CD14-positive monocyte (primary cell): ENCODE measurements at places on chromosomes 7 and 10. TPM values are rescaled to one million over a fixed set of nuclear protein-coding genes. Genes with fewer than 3 reads are reported as not detected.
A peak's percentile ranks its signal among the peaks of the same experiment; 100 is the strongest.

DNA sequence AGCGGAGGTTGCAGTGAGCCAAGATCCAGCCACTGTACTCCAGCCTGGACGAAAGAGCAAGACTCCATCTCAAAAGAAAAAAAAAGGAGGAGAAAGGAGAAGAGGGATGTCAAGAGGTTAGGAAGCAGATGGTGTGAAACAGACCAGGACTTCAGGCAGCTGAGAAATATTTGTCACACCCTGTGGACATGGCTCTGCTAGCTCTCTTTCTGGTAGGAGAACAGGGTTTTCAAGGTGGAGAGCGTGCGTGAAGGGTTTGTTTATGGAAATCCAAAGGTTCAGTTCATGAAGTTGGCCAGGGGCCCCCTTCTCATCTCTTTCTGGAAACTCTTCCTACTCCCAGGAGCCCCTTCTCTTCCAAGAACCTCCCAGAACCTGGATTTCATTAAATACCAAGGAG is 110.8 kb upstream of the GALNT17 start:
- no peak for DNase-seq
- H3K36me3 ChIP-seq: no peaks in the 10 kb centered on the region
- H3K4me1 ChIP-seq: no peaks in the 10 kb centered on the region

DNA sequence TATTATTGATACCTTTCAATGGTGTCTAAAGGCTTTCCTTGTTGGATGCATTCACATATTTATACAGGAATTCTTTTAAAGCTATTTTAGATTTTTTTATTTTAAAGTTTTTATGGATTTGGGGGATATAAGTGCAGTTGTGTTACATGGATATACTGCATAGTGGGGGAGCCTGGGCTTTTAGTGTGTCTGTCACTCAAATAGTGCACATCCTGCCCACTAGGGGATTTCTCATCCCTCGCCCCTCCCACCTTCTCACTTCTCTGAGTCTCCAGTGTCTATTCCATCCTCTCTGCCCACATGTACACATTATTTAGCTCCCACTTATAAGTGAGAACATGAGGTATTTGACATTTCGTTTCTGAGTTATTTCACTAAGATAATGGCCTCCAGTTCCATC is 154.0 kb upstream of the MKI67 start:
- H3K4me1 ChIP-seq: peaks cover 2% of the 10 kb centered on the region
- peaks cover 32% of the 10 kb centered on the region for H3K27me3 ChIP-seq
- no peak for DNase-seq

DNA sequence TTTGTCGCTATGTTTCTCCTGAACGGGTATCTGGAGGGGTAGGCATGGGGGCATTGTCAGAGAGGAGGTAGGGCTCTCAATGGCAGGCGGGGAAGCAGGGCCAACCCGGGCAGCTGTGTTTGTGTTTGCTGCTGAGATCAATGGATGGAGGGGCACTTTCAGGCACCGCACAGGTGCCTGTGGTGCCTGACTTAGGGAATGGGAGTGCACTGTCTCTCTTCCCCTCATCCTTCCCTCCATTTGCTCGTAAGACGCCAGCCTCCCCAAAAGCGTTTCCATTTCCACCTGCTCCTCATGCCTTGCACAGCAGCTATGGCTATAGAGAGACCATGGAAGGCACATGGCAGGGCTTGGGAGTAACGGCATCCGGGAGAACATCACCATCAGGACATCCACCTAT is 615.9 kb upstream of the FOXK1 start:
- DNase-seq: no peak
- H3K4me1 ChIP-seq: no peaks in the 10 kb centered on the region
- no peak overlapping the region for H3K4me3 ChIP-seq

The UCMA gene
- not detected for polyA plus RNA-seq

- DNase-seq: no peak
- no peaks in the 10 kb centered on the region for H3K27me3 ChIP-seq
- H3K4me1 ChIP-seq: no peaks in the 10 kb centered on the region
- no peaks in the 10 kb centered on the region for H3K36me3 ChIP-seq
- H3K27ac ChIP-seq: no peak overlapping the region
- H3K4me3 ChIP-seq: no peak overlapping the region
Observed at GRCh38 chr10:132133005-132133404, 53.7 kb upstream of the DPYSL4 start.

The CAMK1D gene
- polyA plus RNA-seq: 7.2 and 11.8 TPM in 2 replicates

DNA sequence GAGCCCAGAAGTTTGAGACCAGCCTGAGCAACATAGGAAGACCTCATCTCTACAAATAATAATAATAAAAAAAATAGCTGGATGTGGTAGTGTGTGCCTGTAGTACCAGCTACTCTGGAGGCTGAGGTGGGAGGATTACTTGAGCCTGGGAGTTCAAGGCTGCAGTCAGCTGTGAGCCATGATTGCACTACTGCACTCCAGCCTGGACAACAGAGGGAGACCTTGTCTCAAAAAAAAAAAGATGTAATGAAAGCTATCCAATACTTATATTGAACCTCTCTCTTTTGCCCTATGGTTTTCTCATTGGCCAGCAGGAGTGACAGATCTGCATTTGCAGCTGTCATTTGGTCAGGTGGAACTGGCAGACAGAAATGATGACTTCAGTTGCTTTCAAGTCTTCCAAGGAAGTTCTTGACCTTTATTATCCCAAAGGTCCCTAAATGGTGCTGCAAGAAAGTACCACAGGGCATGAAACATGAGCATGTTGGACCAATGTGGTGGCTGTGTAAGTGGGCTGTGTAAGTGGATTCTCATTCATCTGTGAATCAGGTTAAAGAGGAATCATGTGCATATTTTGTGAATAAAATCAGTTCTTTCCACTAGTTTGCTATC is 99.4 kb downstream of the CALD1 start:
- H3K36me3 ChIP-seq: no peaks in the 10 kb centered on the region
- DNase-seq: no peak
- H3K4me1 ChIP-seq: no peaks in the 10 kb centered on the region

The SFRP5 gene
- polyA plus RNA-seq: not detected

DNA sequence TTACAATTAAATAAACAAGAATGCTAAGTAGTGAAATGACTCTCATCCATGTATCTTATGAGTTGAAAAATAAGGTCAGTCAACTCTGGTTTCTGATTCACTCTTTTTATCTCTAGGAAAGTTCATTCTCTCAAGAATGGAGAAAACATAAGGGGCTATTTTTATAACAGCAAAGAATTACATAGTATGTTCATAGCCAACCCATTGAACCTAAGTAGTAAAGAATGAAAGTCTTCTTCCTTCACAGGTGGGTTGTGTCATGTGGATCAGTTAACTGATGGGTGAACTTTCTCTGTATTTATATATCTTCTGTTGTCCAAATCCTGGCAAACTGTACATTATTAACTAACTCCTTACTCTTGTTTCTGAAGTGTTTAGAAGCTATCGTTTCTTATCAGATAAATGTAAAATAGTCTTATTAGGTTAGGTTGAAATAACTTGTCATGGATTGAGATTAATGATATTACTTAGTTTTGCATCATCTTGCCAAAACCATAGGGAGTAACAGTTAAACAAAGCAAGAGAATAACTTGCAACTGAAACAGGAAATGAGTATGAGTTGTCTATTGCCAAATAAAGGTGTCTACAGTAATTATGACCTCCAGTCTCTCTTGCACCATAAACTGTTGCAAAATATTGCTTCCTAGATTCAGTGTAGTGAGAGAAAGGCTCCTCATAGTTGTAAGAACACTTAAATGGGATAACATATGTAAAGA is 86.8 kb downstream of the ANKRD7 start:
- peak; percentile 92 for DNase-seq
- no peaks in the 10 kb centered on the region for H3K36me3 ChIP-seq
- no peak overlapping the region for H3K4me3 ChIP-seq
- no peak overlapping the region for H3K27ac ChIP-seq
- peaks cover 22% of the 10 kb centered on the region for H3K4me1 ChIP-seq

DNA sequence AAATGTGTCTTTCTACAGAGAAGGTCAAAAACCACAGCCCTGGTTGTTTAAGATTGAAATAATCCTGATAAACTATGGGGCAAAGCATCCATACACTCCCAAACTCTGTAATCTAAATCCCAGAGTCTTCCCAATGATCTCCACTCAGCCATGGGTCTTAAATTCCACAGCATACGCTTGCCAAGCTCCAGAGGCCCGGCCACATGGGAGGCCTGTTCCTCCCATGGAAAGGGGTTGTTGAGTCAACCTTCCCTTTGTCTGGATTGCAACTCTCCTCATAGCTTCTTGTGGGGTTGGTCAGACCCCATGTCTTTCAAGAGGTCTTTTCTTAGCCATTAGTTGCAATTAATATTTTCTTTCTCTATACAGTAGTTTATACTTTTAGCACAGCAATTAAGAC is 718 bp upstream of the STEAP4 start:
- no peak overlapping the region for H3K4me3 ChIP-seq
- no peak for DNase-seq
- no peaks in the 10 kb centered on the region for H3K27me3 ChIP-seq

DNA sequence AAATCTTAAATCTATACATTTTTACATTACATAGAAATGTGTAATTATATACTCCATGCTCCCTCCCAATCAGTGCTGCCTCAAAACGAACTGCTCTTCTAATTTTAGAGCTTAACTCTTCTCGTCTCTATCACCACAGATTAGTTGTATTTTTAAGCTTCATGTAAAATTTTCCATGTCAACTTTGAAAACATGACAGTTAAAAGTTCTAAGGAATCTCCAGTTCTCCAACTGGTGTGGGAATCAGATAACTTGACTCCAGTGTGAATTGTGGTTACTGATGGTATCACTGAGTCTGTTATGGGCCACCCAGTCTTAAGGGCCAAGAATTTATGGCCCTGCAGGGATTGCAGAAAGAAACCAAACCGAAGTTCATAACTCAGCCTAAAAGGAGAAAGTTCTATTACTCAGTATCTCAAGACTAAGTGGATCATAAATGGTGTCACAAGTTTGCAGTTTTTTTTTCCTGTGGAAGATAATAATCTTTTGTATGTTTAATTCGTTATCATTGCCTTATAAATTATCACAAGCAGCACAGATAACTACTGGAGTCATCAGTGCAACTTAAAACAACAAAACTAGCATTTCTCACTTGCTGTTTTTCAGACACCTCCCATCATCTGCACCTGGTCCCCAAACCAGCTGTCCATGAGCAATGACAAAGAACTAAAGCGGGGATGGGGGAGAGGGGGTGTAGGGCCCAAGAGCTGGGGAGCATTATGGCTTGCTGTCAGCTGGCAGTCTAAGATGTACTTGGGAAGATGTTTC is 31.5 kb upstream of the KMT2E start:
- peak overlapping the region; percentile 86 for H3K4me3 ChIP-seq
- H3K36me3 ChIP-seq: peaks cover 11% of the 10 kb centered on the region
- H3K27me3 ChIP-seq: no peaks in the 10 kb centered on the region
- peaks cover 59% of the 10 kb centered on the region for H3K4me1 ChIP-seq

- DNase-seq: no peak
- H3K27ac ChIP-seq: no peak overlapping the region
- H3K4me3 ChIP-seq: no peak overlapping the region
- H3K4me1 ChIP-seq: no peaks in the 10 kb centered on the region
Observed at GRCh38 chr7:107594961-107595737, 15.1 kb downstream of the BCAP29 start.

The KEL gene
- not detected for polyA plus RNA-seq

The ARMC3 gene
- polyA plus RNA-seq: not detected in 2 replicates

The CASD1 gene
- 1.4 and 4.4 TPM in 2 replicates for polyA plus RNA-seq

DNA sequence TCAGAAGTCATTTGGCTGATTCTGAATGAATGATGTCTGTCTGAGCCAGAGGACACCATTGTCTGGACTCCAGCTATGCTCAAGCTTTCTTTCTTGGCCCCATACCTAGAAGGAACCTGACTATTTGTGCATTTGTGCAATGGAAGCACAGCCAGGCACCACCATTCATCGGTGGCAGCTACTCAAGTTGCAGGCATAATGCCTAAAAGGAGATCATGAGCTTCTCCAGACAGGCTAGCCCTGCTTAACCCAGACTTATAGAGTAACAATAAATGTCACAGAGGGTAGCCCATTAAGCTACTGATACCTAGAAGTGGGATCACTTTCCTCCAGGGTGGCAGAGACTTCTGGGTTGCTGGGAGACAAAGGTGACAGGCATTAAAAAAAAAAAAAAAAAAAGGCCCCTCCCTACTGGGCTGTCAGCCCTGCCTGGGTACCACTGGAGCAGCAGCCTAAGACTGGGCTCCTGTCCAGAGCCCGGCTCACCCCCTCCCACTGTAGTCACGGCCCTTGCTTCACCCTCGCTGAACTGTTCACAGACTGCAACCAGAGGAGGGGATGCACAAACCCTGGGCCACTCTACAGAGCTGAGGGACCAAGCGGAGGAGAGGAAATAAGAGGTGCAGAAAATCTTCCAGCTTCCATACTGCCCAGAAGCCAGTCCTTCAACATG is 75.4 kb upstream of the ATP6V0A4 start:
- no peak for DNase-seq
- H3K4me1 ChIP-seq: no peaks in the 10 kb centered on the region
- H3K27me3 ChIP-seq: no peaks in the 10 kb centered on the region

GRCh38 chr10:114605155-114605797 is 52.8 kb downstream of the ABLIM1 start:
- H3K4me1 ChIP-seq: no peaks in the 10 kb centered on the region
- no peak overlapping the region for H3K27ac ChIP-seq
- no peak for DNase-seq
- no peaks in the 10 kb centered on the region for H3K27me3 ChIP-seq

The CALML3 gene
- not detected for polyA plus RNA-seq

DNA sequence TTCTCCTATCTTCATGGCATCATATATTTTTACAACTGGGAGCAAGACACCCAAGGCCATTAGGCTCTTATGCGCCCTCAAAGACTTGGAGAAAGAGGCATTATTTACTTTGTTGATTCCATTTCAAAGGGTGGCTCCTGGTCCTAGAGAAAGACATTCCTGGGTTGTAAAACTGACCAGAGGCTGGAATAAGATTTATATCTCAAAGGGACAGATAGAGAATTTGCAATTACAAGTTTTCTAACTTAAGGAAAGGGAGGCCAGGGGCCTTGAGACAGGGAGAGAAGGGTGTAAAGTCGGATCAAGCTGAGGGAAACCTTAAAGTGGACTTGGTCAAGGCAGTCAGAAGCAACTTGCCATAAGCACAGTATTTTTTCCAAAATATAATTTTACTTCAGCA is 1086.0 kb downstream of the SORCS3 start:
- no peak overlapping the region for H3K27ac ChIP-seq
- no peak for DNase-seq
- no peaks in the 10 kb centered on the region for H3K4me1 ChIP-seq
- H3K4me3 ChIP-seq: no peak overlapping the region

The NUTM2B gene
- not detected for polyA plus RNA-seq

The GNG11 gene
- polyA plus RNA-seq: 1.0 TPM

DNA sequence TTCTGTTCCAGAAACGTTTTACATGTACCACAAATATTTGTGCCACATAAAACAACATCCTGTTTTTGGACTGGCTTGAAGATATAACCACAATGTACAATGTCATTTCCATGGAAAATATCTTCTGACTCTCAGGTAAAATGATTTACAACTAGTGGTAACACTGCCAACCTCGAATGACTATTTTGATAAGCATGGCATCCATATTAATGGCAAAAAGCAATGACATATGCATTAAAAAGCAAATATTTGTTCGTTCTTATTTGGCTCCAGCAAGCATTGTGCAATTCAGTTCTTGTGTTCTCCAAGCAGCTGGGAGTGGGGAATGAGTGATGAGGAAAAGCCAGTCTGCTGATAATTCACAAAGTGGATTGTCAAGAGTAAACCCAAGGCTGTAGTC is 289.0 kb downstream of the PLXDC2 start:
- H3K4me1 ChIP-seq: no peaks in the 10 kb centered on the region
- H3K36me3 ChIP-seq: peaks cover 28% of the 10 kb centered on the region
- H3K4me3 ChIP-seq: no peak overlapping the region
- peak overlapping the region; percentile 1 for H3K27ac ChIP-seq
- H3K27me3 ChIP-seq: no peaks in the 10 kb centered on the region

The C10orf88 gene
- 0.56 and 2.2 TPM in 2 replicates for polyA plus RNA-seq
